AG09319 (cell line): ENCODE measurements at places on chromosomes 6 and 20.
A peak's percentile ranks its signal among the peaks of the same experiment; 100 is the strongest.

DNA sequence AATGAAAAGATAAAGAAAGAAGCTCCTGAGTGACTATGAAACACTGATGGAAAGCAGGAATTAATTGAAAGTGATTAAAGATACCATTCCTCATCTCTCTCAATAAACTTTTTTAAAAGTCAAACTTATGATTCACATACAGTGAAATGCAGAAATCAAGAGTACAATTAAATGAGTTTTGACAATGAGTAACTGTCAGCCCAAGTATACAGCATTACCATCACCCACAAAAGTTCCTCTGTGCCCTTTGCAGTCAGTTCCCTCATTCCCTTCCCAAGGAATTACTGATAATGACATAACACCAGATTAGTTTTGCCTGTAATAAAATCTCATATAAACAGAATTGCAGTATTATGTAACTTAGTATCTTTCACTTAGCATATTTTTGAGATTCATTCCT, 44.5 kb downstream of the ATG5 start:
- DNase-seq, result no peak

- no peak for DNase-seq
Observed at GRCh38 chr6:131281471-131282270, 146.4 kb downstream of the AKAP7 start.

DNA sequence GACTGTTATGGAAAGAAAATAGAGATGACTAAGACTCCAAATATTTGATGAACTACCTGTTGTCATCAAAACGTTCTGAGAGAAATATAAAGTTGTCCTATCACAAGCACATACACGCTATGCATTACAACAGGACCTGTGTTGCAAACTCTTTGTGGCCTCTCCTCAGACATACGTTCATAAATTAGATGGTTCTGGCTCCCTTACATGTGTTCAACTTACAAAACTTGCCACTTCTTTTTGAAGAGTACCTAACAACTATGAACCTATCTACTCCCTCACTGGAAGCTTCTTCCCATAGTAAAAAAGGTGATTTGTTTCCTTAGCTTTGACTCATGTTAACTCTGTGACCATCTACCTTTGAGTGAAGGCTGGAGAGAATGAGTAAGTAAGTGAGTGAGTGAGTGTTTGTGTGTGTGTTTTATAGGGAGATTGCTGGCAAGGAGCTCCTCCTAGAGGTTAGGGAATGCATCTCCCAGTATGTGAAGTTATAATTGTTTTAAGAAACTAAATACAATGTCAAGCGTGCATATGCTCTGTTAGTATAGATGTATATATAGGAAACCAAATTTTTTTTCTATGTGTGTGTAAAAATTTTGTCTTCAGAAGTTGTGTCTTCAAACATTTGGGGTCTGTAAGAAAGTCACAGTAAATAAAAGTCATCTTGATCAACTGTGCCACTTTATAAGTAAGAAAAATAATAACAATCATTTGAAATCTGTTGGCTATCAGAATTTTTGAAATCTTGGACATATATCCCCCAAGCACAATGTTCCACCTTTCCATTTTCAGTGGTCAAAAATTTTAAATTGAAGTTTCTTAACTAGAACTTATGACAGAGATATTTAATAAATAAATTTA, 1211.1 kb upstream of the GJE1 start:
- peak; percentile 45 for DNase-seq

GRCh38 chr6:17865243-17865642, 122.2 kb downstream of the KIF13A start:
- DNase-seq, result no peak

- no peak for DNase-seq
Observed at GRCh38 chr6:27669295-27669623, 196.4 kb upstream of the ZNF184 start.

DNA sequence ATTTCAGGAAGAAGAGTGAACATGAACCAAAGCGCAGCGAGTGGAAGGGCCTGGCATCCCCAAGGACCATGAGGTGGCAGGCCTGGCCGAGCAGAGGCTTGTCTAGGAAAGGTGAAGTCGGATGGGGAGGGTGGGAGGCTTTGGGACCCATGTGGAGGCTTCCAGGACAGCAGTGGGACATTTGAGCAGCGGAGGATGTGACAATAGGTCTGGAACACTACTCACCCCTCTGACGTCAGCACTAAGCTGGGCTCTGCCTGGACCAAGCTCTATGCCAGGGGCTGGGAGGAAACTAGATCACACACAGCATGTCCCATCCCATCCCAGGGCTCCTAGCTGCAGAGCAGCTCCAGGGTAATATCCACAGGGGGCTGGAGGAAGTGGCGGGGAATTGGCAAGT, 175.3 kb upstream of the RIN2 start:
- no peak for DNase-seq

DNA sequence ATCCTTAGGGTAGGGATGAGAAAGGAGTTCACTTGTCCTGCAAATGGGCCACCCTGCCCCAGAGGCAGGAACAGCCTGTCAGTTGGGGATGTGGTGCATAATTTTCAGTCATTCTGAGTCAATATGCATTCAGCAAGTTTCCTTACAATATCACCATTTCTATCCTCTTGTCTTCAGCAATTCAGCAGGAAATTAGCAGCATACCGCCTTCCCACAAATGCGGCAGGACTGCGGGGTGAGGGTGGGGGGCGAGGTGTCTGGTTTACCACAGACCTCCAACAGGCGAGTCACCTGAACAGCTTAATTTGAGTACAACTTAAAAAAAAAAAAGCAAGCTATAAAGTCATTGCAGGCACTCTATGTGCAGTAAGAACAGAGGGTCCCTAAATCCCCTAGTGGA, 126.8 kb downstream of the MAP3K7 start:
- DNase-seq, result no peak

GRCh38 chr6:65633501-65633900, 73.5 kb downstream of the EYS start:
- no peak for DNase-seq

DNA sequence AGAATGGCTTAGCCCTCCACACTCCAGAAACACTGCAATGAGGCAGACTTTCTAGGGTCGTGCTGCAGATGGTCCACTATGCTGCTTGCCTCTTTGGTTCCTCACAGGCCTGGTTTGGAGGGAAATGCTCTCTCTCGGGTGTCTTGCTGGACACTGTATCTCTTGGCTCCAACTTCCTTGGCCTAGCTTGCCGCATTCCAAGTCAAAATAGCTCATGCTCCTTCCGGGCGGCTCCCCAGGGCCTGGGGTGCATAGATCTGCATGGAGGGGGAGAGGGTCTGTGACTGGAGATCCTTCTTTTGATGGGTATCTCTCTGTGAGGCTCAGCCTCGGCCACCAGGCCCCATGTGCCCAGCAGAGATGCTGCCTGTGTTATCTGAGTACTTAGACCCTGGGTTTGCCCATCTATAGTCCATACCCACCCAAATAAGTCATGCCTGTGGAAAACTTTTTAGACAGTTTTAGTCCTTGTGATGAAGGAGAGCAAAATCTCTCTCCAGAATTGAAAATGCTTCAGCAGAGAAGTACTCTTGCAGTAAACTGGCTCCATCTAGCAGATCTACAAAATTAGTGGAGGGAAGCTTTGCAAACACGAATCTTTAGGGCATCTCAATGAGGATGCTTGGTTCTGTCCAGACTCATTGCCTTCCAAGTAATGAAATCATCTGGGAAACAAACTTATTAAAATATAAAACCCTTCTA, 264.1 kb upstream of the RIN2 start:
- DNase-seq, result no peak
